Uterus (tissue), 4 donors: ENCODE measurements at places on chromosomes 1 and 21.

DNA sequence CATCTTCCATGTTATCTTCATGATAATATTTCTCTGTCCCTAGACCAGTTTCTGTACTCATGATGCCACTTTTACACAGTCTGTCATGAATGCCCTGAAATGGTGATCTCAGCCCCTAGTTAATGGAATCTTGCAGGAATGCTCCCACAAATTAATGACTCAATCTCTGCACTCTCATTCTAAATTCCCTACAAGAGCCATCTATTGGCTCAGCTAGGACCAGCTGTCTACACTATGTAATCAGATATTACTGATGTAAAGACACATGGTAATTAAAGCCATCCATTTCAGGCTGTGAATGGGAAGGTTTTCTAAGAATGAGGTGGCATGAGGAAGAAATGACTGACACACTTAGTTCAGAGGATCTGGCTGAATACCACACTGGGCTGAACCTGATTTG is 199.1 kb upstream of the KCND3 start:
- DNase-seq: no peak
- H3K4me3 ChIP-seq: no peak overlapping the region
- no peaks in the 10 kb centered on the region for H3K27me3 ChIP-seq
- no peaks in the 10 kb centered on the region for H3K36me3 ChIP-seq
- no peaks in the 10 kb centered on the region for H3K4me1 ChIP-seq

GRCh38 chr1:57067863-57068262 is 102.0 kb upstream of the C8B start:
- no peaks in the 10 kb centered on the region for H3K4me1 ChIP-seq
- H3K27me3 ChIP-seq: no peaks in the 10 kb centered on the region
- no peak for DNase-seq
- H3K27ac ChIP-seq: no peak overlapping the region
- no peaks in the 10 kb centered on the region for H3K36me3 ChIP-seq

DNA sequence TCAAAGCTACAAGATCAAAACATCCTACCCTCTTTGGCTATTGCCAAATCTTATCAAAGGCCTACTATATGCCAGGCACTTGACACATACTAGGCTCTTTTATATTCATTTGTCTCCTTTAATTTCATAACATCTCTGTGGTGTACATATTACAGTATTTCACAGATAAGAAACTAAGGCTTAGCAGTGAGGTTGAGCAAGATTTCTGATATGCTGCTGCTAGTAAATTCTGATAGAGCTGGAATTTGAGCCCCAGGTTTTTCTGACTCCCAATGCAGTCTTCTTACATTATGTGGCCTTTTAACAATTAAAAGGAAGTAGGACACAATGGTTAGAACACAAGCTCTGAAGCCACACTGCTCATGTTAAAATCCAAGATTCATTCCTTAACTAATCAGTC is 16.8 kb downstream of the CCDC185 start:
- no peaks in the 10 kb centered on the region for H3K4me1 ChIP-seq
- no peaks in the 10 kb centered on the region for H3K36me3 ChIP-seq
- H3K27ac ChIP-seq: no peak overlapping the region
- H3K27me3 ChIP-seq: no peaks in the 10 kb centered on the region

DNA sequence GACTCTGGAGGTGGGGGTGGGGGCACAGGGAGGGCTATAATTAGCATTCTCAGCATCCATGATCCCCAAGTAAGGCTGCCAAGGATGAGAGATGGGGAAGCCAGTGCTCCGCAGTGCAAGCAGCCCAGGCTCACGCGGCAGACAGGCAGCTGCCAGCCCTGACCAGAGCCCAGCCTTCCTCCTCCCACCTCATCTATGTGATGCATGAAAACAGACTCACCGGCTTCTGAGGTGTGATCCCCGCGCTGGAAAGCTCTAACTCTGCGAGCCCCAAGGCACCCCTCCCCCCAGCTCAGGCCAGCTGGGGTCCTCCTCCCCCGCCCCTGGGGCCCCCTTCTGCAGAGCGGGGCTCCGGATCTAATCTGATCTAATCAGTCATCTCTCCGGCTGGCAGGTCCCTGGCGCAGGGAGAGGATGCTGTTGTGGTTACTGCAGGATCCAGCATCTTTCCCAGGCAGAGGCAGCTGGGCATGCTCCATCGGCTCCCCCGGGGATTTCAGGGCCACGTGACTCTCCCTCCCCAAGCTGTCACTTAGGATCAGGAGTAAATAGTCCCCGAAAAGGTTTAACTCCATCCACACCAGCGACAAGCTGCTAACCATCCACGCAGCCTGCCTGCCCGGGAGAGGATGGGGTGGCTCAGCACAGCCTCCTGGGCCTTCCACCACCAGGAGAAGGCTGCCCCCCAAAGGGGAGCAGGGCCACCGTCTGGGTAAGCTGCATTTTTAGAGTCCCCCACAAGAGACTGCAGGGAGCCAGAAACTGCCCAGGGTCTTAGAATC is at the start of gene PLEKHA6:
Gene PLEKHA6 (minus strand): TSS at position 456 of the 782 bp plus-strand sequence. CDS start 86,202 bp downstream, outside the sequence.
- no peaks in the 10 kb centered on the region for H3K4me1 ChIP-seq
- no peak within 1 kb of the TSS for H3K4me3 ChIP-seq
- H3K27ac ChIP-seq: no peak within 1 kb of the TSS
- DNase-seq: no peak
- H3K27me3 ChIP-seq: no peaks in the 10 kb centered on the region
- H3K36me3 ChIP-seq: no peaks in the 10 kb centered on the region

GRCh38 chr1:244835276-244836134 is at the start of gene COX20:
COX20 (plus strand) TSS chr1:244835658; CDS start chr1:244835715, 57 bp downstream.
- no peaks in the 10 kb centered on the region for H3K36me3 ChIP-seq
- peak within 1 kb of the TSS; percentile 69 for H3K4me3 ChIP-seq
- H3K27me3 ChIP-seq: no peaks in the 10 kb centered on the region
- H3K27ac ChIP-seq: peak within 1 kb of the TSS; percentile 99
- DNase-seq: peak; percentile 89

GRCh38 chr1:245263529-245264095 is 108.8 kb downstream of the KIF26B start:
- no peak overlapping the region for H3K27ac ChIP-seq
- DNase-seq: no peak
- H3K4me3 ChIP-seq: no peak overlapping the region
- H3K36me3 ChIP-seq: no peaks in the 10 kb centered on the region
- no peaks in the 10 kb centered on the region for H3K4me1 ChIP-seq
- H3K27me3 ChIP-seq: no peaks in the 10 kb centered on the region

GRCh38 chr1:185559684-185560331 is 174.4 kb upstream of the HMCN1 start:
- H3K27me3 ChIP-seq: no peaks in the 10 kb centered on the region
- no peak overlapping the region for H3K4me3 ChIP-seq
- H3K4me1 ChIP-seq: no peaks in the 10 kb centered on the region
- no peak overlapping the region for H3K27ac ChIP-seq
- H3K36me3 ChIP-seq: no peaks in the 10 kb centered on the region

- H3K27me3 ChIP-seq: no peaks in the 10 kb centered on the region
- H3K36me3 ChIP-seq: no peaks in the 10 kb centered on the region
- H3K4me1 ChIP-seq: no peaks in the 10 kb centered on the region
- no peak for DNase-seq
These were observed 7.0 kb downstream of the TMEM63A start for GRCh38 chr1:225875044-225875815.

DNA sequence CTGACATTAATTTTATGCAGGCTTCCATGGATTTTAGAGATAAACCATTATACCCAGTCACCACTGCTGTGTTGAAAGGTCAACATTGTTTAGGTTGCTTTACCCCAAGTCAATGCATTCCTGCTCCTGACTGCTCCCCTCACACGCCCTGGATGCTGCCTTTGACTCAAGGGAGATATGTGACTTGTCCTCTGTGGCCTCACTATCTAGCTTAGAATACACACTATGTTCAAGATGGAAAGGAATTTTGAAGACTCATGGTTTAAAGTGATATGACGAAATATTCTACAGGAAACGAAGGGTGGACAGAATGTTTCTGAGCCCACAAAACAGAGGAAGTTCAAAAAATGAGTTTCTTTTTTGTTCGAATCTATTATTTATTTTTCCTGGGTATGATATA is 170.4 kb upstream of the NR5A2 start:
- no peak overlapping the region for H3K4me3 ChIP-seq
- H3K27me3 ChIP-seq: no peaks in the 10 kb centered on the region
- no peak overlapping the region for H3K27ac ChIP-seq
- H3K4me1 ChIP-seq: no peaks in the 10 kb centered on the region

DNA sequence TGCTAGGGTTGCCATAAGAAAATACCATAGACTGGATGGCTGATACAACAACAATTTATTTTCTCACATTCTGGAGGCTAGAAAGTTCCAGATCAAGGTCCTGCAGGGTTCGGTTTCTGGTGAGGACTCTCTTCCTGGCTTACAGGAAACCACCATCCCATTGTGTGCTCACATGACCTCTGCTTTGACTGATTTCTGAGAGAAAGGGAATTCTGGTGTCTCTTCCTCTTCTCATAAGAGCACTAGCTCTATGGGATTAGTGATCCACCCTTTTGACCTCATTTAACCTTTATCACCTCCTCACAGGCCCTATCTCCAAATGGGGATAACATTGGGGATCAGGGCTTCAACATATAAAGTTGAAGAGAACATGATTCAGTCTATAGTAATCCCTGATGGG is 47.5 kb downstream of the MRPL39 start:
- no peaks in the 10 kb centered on the region for H3K27me3 ChIP-seq
- no peak for DNase-seq
- no peak overlapping the region for H3K4me3 ChIP-seq
- no peaks in the 10 kb centered on the region for H3K36me3 ChIP-seq

- no peak overlapping the region for H3K27ac ChIP-seq
- DNase-seq: no peak
- H3K27me3 ChIP-seq: no peaks in the 10 kb centered on the region
- H3K4me3 ChIP-seq: no peak overlapping the region
These were observed 101.4 kb downstream of the LHX9 start for GRCh38 chr1:198018529-198018928.

- no peaks in the 10 kb centered on the region for H3K4me1 ChIP-seq
- no peak overlapping the region for H3K27ac ChIP-seq
- H3K27me3 ChIP-seq: no peaks in the 10 kb centered on the region
- H3K36me3 ChIP-seq: no peaks in the 10 kb centered on the region
- no peak for DNase-seq
These were observed 25.5 kb downstream of the PUM1 start for GRCh38 chr1:31040038-31040437.

DNA sequence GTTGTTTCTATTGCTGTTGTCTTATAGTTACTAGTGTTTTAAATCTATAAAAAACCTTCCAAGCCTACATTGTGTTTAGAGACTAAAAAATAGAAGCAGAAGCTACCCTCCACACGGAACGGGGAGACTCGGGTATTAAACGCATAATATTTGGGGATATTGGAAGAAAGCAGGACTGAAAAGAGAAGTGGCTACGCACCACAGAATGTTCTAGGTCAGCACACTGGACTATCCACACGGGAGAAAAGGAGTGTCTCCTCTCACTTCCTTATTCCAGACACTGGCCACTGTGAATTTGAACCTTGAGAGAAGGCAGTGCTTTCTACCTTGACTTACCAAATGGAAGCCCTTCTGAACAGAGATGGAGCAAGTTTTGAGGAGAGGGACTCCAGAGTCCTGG is 1.0 kb upstream of the OR10J4 start:
- H3K36me3 ChIP-seq: no peaks in the 10 kb centered on the region
- no peaks in the 10 kb centered on the region for H3K4me1 ChIP-seq
- H3K27ac ChIP-seq: no peak overlapping the region
- DNase-seq: no peak
- H3K4me3 ChIP-seq: no peak overlapping the region

- H3K4me3 ChIP-seq: no peak overlapping the region
- H3K27ac ChIP-seq: no peak overlapping the region
- no peaks in the 10 kb centered on the region for H3K27me3 ChIP-seq
- no peak for DNase-seq
These were observed 4.8 kb upstream of the SLC35D1 start for GRCh38 chr1:67058761-67059160.

GRCh38 chr1:204477036-204477740 is 17.4 kb downstream of the PIK3C2B start:
- H3K4me3 ChIP-seq: no peak overlapping the region
- H3K4me1 ChIP-seq: peaks cover 8% of the 10 kb centered on the region
- H3K27me3 ChIP-seq: no peaks in the 10 kb centered on the region
- no peak for DNase-seq

GRCh38 chr1:37399830-37400464 is 74.4 kb upstream of the ZC3H12A start:
- no peaks in the 10 kb centered on the region for H3K4me1 ChIP-seq
- DNase-seq: no peak
- no peaks in the 10 kb centered on the region for H3K36me3 ChIP-seq
- H3K4me3 ChIP-seq: no peak overlapping the region

GRCh38 chr21:36396325-36396724 is 11.1 kb downstream of the CHAF1B start:
- no peak for DNase-seq
- H3K27me3 ChIP-seq: no peaks in the 10 kb centered on the region
- H3K4me1 ChIP-seq: no peaks in the 10 kb centered on the region
- H3K36me3 ChIP-seq: no peaks in the 10 kb centered on the region
- H3K27ac ChIP-seq: no peak overlapping the region

DNA sequence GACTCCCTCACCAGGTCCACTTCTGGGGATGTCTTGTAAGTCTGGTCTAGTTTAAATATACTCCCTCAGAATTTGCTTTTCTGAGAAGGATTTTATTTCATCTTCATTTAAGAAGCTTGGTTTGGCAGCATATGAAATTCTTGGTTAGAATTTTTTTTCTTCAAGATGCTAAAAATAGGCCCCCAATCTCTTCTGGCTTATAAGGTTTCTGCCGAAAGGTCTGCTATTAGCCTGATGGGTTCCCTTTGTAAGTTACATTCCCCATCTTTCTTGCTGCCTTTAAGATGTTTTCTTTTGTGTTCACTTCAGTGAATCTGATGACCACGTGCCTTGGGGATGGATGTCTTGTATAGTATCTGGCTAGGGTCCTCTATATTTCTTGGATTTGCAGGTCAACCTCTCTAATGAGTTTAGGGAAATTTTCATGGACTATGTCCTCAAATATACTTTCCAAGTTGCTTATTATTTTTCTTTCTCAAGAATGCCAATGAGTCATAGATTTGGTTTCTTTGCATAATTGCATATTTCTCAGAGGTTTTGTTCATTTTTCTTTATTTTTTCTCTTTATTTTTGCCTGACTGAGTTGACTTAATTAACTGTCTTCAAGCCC is 19.4 kb downstream of the TCP10L start:
- H3K4me3 ChIP-seq: no peak overlapping the region
- H3K27me3 ChIP-seq: no peaks in the 10 kb centered on the region
- DNase-seq: no peak
- H3K36me3 ChIP-seq: no peaks in the 10 kb centered on the region
- H3K27ac ChIP-seq: no peak overlapping the region

DNA sequence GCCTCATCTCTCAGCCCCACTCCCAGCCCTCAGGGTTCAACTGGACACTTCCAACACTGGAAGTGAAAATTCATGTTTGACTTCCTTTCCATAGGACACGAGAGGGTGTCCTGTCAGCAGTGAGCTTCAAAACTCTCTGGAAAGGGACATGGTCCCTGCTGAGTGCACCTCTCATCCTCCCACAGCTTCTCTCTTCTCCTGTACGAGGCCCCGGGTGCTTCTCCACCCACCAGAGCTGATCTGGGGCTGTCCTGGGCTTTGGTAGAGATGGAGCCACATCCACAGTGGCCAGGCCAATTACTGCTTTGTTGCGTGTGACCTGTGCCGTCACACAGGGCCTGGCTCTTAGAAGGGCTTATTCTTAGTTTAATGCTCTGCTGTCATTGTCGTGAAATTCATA is 182.3 kb downstream of the RRAGC start:
- no peaks in the 10 kb centered on the region for H3K27me3 ChIP-seq
- DNase-seq: no peak
- no peaks in the 10 kb centered on the region for H3K36me3 ChIP-seq

GRCh38 chr21:26982767-26983166 is 15.9 kb upstream of the ADAMTS5 start:
- no peaks in the 10 kb centered on the region for H3K27me3 ChIP-seq
- H3K36me3 ChIP-seq: no peaks in the 10 kb centered on the region
- no peak overlapping the region for H3K27ac ChIP-seq
- peak; percentile 47 for DNase-seq
- no peak overlapping the region for H3K4me3 ChIP-seq
- H3K4me1 ChIP-seq: no peaks in the 10 kb centered on the region
